ENCODE measurements at places on chromosomes 3 and 15.

DNA sequence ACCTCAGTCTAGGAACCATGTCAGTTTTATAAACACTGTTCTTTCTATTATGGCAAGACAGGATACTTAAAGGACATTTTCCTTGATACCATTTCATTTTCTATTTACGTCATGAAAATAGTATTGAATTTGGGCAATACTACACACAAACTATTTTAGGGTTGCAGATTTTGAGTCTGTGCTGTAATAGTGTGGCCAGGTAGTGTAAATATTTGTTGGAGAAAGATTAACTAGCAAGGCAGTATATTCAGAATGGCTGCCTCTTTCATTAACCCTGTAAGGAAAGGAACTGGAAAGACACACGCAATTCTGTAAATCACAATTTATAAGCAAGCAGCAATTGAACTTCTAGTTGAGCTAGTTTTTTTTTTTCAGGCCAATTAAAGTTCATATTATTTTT is 2.0 kb downstream of the CTXND1 start:
- DNase-seq = no peak

- no peak for DNase-seq
Observed at GRCh38 chr3:58116161-58116955, 94.4 kb downstream of the DNASE1L3 start.

DNA sequence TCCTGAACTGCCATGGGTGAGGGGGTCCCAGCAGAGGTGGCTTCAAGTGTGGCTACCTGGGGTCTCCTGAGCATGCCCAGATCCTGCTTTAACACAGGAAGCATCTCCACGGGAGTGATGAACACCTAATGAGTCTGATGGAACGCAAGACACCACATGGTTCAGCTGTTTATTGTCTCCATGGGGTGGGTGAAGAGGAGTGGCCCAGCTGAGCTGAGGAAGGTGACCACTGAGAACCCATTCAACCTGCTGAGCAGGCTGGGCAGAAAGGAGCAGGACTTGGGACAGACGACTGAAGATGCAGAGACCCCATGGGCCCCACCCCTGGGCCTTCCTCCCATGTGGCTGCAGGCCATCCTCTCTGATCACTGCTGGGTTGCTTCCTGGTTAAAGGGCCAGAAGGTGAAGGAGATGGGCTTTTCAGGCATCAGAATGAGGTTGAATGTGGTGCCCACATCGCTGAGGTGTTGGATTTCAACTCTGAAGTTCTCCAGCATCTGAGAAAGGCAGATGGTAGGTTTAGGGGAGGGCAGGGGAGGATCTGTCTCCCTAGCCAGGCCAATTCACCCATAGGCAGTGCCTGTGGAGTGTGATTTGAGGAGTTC is 29.7 kb downstream of the CYP11A1 start:
- no peak for DNase-seq

- DNase-seq = no peak
Observed at GRCh38 chr15:77819851-77820728, 187.4 kb upstream of the LINGO1 start.

GRCh38 chr15:36617529-36618196 is 38.2 kb downstream of the CDIN1 start:
- no peak for DNase-seq

Data from HL-60 (cell line).